ENCODE measurements at places on chromosomes 4 and X.

DNA sequence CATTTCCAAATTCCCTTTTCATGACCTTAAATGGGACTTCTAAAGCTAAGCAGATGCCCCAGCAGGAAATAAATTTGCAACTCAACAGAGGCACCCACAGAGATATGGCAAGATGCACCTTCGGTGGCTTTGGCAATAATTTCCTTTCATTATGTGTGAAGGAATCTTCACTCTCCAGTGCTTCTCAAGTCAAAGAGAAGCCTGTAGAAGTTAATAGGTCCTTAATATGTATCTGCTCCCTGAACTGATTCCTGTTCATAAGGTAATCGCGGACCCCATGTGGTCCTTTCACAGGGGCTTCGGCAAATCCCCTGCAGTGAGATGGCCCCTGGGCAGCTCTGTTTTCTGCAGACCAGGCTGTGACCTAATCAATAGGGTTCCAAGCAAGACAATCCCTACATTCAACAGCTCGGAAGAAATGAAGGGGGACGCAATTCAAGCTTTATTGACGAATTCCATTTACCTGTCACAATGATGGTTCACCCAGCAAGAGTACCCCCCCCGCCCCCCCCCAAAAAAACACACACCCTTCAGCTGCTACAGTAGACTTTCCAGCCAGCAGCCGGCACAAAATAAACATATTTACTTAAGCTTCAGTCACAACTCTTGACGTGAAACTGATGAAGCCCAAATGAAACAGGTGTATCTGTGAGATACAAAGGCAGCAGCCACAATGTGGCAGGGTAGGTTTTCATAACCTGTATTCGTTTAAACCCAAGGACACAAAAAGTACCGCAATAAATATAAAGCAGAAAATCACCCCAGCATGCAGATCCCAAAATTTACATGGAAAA lies 35.3 kb downstream of the FAT1 start:
- peak; percentile 41 for DNase-seq

DNA sequence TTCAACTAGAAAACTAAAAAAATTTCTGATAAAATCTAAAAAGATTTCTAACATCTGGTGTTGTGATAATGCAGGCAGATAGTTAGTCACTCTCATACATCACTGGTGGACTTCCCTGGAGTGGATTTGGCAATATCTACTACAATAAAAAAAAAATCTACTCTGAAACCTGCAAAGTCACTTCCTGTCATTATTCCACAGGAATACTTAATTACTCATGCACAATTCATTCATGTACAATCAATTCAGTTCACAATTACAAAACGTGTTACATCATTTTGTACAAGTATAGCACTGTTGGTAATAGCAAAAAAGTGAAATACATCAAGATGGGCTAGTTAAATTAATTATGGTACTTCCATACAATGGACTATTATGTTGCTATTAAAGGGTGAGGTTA lies 16.5 kb upstream of the RHOH start:
- DNase-seq = no peak

DNA sequence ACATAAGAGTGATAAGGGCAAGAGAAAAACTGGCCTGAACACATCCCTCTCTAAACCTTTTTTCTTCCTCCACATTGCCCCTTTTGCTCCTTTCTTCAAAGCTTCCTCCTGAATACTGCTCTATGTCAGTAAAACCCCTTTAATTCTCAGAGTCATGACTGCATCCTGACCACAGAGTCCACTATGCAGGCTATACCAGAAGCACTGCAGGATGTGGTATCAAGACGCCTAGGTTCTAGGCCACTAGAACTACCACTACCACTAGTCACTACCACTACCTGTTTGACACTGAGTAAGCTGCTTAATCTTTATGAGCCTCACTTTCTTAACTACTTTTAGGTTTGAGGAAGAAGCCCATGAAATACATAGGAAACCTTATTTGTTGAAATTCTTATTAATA lies 38.7 kb downstream of the ARHGEF9 start:
- no peak for DNase-seq

DNA sequence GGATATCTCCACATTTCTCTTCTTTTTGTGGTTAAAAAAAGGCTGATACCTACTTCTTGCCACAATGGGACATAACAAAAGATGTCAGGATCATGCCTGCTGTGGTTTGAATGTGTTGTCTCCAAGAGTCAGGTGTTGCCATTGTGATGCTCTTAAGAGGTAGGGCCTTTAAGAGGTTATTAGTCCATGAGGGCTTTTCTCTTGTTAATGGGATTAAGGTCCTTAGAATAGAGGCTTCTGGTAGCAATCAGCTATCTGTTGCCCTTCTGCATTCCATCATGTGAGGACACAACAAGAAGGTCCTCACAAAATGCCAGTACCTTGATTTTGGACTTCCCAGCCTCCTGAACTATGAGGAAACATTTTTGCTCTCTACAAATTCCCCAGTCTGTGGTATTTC lies 191.4 kb downstream of the GBA3 start:
- DNase-seq = no peak

DNA sequence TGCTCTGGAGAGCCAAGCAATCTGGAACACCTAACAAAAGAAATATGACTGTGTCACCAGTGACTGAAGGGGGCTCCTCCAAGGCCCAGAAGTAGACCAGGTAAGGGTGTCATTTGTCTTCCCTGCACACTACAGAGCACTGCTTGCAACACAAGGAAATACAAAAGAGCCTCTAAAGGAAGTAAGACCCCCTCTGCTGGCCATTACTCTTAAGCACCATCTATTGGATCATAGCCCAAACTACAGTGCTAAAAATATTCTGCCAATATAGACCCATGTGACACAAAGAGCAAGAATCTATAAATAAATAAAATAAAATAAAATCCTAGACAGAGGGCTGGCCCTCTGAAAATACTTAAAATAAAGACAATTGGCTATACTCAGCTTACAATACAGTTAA lies 528.7 kb downstream of the TMA16 start:
- no peak for DNase-seq
